ENCODE measurements at places on chromosomes 7 and 10.

DNA sequence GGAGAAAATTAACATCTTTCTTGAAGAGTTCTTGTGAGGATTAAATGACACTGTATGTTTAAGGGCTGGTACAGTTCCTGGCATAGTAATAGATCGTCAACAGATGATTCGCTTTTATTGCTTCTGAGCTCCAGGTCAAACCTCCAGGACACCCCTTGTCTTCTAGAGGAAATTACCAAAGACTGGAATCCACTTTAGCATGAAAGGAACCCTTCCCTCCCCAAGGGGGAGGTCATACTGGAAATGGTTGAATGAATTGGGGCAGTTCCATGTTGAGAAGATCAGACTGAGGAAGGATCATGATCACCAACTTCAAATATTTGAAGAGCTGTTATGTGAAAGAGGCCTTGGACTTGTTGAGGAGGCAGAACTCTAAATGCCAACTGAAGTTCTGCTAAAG lies 8.9 kb downstream of the NFE2L3 start:
- DNase-seq = no peak

DNA sequence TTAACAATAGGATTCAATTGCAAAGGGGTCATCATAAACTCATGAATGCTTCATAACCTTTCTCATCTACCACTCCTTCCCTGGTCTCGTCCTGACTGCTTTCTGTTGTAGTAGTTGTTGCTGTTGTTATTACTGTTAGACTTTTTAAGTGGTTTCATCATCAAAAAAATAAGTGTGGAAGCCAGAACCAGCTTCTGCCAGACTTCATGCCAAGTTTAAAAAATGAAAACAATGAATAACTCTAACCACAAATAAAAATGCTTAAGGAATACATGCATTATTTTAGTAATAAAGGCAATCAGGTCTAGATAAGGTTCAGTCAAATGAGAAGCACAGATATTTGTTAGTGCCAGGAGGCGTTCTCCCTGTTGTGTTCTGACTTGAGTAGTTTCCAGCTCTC lies 85.4 kb downstream of the PCLO start:
- DNase-seq = no peak

DNA sequence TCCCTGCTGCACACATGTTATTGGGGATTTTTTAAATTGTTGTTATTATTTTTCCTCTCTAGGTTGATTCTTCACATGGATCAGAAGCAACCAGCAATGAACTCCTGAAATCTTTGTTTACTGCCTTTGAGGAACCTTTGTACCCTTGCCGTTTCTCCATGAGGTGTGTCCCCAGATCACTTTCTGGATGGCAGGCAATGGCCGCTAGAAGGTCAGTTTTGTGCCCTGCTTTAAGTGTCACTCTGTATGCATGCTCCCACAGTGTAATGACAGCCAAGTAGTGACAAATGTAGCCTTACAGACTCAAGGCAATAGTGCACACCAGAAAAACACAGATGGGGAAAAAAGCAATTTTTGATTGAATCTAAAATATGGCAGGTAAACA lies 47.7 kb upstream of the NRP1 start:
- DNase-seq = no peak

- DNase-seq = no peak
These were observed 287.5 kb upstream of the PHYHIPL start for GRCh38 chr10:58888957-58889356.

DNA sequence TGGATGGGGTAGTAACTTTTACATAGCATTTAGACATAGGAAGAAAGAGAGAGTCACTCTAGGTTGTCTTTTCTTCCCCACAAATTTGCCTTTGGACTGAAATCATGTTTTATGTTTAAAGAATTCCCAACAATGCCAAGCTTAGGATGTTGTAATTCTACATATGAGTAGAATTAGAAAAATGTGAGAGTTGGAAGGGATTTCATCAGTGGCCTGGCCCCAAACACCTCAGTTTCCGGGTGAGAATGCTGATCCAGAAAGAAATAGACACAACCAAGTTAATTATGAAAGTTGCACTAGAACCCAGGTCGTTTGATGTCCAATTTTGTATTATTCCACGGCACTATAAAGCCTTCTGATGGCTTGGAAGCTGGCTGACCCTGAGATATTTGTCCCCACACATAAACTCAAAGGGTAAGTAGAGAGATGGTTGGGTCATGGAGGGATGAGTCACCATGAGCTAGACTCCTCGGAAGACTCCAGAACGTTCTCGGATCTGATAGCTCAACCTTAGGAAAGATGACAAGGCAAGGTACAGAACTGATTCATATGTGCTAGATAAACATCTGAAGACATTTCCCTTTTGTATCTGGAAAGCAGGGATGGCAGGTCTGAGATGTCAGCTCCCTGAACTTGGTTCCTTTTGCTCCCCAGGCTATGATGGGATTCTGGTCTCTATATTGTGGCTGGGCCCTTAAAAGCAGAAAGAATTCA lies 48.8 kb upstream of the SLC35B4 start:
- DNase-seq = no peak

DNA sequence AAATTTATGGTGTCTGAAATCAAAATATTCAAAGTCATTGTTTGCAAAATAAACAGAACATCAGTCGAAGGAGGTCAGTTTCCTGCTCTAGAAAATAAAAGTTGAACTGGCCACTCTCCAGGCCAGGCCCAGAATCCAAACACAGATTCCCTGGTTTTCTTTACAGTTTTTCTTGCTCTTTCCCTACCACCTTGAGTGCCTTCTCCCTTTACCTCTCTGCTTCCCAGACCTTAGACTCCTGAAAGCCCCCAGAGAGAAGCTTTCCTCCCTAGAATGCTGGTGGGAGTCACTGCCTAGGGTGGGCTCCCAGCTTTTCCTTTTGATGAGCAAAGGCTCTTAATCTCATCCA lies 6.1 kb downstream of the DNTT start:
- DNase-seq = no peak
